ENCODE measurements at places on chromosomes 1 and 21.

GRCh38 chr1:220809704-220810103 lies 23.0 kb downstream of the MTARC1 start:
- no peak for DNase-seq

- DNase-seq: no peak
These were observed 320.2 kb downstream of the TM2D1 start for GRCh38 chr1:61404597-61405376.

- DNase-seq: no peak
These were observed 26.3 kb downstream of the CLEC20A start for GRCh38 chr1:178470411-178470960.

DNA sequence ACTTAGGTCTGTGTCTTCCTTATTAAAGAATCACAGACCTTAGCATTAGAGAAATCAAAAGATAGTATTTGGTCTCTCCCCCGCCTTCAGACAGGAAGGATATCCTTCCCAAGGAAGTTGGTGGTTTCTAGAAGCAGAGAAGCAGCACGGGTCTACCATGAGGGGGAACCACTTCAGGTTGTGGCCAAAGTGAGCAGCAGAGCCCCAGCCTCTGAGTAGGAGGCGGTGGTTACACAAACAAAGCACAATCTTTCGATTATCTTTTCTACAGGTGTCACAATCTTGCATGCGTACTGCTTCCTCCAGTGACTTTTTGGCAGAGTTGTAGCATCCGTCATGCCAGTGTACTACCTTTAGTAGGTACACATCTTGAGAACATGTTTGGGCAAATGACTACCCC lies 8.8 kb downstream of the PGLYRP4 start:
- DNase-seq: peak; percentile 8

- DNase-seq: no peak
These were observed 306.2 kb downstream of the PTPRU start for GRCh38 chr1:29542548-29542947.

DNA sequence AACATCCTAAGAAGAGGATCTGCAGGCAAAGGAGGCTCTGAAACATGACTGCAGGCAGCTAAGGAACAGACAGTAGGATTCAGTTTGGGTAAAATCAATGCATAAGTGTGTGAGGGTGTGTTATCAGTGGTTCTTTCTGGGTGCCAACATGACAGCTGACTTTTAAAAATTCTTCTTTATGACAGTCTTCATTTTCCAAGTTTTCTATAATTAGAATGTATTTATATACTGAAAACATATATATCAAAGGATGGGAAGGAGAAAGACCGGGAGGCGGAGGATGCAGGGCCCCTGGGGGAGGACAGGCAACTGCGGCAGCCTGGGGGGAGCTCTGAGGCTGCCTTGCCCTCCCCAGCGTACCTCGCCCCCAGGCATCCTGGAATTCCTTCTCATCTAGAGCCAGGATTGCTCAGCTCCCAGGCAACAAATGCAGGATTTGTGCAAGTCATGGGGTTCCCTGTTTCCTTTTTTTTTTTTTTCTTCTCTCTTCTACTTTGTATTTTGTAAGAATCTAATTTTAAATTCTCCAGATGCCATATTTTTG lies 104.8 kb downstream of the CSMD2 start:
- no peak for DNase-seq

GRCh38 chr21:44700101-44701022 lies 3.4 kb downstream of the KRTAP10-12 start:
- DNase-seq: no peak

- DNase-seq: no peak
These were observed 115.2 kb downstream of the LAMC2 start for GRCh38 chr1:183301239-183301638.

- peak; percentile 55 for DNase-seq
These were observed 1.2 kb downstream of the HDGF start for GRCh38 chr1:156750191-156750672.

- DNase-seq: no peak
These were observed 171.5 kb downstream of the ZNF281 start for GRCh38 chr1:200238311-200238710.

- DNase-seq: no peak
These were observed 30.9 kb downstream of the LAMB3 start for GRCh38 chr1:209621286-209621685.

DNA sequence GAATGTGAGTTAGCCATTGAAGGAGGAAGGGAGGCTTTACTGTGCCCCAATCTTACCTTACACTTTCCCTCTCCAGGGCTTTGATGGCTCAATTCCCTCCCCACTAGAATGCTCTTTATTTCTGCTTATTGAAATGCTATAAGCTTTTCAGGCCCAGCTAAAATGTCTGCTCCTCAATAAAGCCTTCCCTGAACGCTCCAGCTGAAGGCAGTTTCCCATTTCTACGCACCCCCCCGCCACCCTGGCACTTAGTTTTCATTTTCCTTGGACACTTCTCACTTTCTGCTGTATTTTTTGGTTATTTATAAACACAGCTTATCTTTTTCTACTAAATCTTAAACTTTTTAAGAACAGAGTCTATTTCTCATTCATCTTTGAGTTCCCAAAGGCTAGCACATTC lies 7.1 kb upstream of the TMEM167B start:
- no peak for DNase-seq

DNA sequence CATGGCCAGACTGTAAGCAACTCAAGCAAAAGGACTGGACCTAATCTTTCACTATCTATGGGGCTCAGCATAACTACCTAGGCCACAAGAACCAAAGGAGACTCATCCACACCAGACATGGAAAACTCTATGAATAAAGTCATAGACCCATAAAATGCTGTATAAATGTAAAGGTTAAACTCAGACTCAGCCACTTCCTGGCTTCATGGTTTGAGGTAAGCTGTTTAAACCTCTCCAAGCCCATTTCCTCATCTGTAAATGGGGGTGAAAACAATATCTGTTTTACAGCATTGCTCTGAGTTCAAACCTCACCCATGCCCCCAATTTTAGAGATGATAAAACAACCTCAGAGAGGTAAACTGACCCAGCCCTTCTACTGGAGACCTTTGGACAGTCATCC lies 4.0 kb upstream of the SMIM12 start:
- peak; percentile 38 for DNase-seq

GRCh38 chr1:7199077-7199779 lies 414.0 kb downstream of the CAMTA1 start:
- no peak for DNase-seq

DNA sequence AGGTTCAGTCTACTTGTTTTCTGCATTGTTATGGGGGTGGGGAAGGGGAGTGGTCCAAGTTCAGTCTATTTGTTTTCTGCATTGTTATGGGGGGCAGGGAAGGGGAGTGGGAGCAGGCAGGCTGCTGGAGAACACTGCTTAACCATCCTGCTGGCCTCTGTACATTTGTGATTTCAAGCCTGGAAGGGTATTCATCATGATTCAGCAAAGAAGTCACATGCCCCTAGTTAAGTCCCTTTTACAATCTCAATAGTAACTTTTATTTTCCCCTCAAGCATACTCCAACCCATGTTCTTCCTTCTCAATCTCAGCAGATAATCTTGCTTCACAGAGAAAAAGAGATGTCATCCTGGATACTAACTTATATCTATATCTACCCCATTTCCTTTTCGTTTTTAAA lies 7.9 kb downstream of the LYST start:
- no peak for DNase-seq

All from CD4-positive, alpha-beta T cell treated with Interleukin-10 for 1 hour (primary cell).